Stimulated activated CD8-positive, alpha-beta memory T cell treated with anti-CD3 and anti-CD28 coated beads, Interleukin-2, amount 100 ng/mL, for 1 hour (primary cell): ENCODE measurements at places on chromosomes 1 and 21.

GRCh38 chr1:161182214-161182613, 4.9 kb upstream of the B4GALT3 start:
- DNase-seq, result peak; percentile 30

DNA sequence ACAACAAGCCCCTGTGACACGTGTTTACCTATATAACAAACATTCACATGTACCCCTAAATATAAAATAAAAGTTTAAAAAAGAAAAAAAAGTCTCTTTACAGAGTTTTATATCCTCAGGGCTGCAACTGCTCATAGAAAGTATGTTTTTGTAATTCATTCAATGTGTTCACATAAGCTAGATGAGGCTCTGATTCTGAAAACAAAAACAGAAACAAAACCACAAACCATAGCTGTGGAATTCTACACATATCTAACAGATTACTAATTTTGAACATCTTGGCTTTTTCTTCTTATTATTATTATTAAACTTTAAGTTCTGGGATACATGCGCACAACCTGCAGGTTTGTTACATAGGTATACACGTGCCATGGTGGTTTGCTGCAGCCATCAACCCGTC, 579.6 kb upstream of the ZRANB2 start:
- no peak for DNase-seq

DNA sequence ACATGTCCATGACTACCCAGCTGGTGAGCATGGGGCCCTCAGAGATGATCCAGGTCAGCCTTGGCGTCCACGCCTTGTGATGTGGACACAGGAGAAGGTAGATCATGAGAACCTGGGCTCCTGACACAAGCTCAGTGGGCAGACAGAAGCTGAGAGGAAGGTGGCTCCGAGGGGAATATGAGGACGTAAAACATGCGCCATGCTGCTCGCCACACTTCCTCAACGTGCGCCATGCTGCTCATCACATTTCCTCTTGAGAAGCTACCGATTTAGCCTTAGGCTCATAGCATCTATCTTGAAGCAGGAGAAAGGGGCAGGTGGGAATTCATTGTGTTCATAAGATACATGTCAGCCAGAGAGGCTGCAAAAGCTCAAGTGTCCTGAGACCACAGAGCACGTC, 176.9 kb downstream of the KAZN start:
- no peak for DNase-seq

GRCh38 chr1:178768423-178768822, 43.4 kb downstream of the RALGPS2 start:
- DNase-seq, result no peak

DNA sequence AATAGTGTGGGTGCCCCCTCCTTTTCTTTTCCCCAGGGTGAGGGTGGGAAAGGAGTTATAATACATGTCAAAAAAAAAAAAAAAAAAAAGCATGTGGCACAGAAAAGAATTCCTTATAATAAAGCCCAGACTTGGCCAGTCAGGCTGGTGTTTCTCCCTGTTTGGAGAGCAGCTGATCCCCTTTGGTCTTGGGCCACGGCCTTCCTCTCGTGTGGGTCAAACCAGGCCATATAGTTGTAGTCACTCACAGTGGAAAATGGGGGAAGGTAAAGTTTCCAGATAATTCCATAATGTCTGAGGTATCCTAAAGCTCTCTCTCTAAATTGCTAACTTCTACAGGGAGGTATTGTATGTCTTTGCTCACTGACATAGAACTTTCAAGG, 22.0 kb downstream of the CLIC6 start:
- no peak for DNase-seq

DNA sequence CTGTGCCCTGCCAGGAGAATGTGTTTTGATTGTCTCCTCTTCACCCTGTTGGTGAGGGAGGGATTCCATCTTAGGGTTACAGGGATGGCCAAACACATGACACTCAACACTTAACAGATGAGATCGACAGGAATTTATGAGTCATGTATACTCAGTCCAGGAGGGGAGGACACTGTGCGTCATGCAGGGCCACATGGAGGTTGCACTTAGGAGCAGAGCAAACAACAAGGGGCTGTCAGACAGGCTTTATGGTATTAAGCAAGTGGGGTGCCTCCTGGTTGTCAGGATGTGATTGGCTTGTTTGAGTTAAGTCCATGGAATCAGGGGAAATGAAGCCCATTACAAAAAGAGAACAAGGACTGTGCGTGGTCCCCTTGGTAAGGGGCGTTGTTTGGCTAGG, 26.9 kb downstream of the EDARADD start:
- no peak for DNase-seq

DNA sequence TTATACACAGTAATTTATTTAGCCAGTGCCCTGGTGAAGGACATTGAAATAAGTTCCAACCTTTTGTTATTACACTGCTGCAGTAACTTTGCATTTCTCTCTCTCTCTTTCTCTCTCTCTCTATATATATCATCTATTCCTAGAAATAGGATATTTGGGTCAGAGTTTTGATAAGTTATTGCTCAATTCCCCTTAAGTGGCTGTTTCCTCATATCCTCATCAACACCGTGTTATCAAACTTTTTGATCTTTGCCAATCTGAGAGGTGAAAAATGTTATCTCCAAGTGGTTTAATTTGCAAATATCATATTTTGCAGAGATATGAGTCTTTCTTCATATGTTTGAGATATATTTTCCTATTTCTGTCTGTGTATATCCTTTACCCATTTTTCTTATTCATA, 1.6 kb upstream of the SRSF4 start:
- no peak for DNase-seq

GRCh38 chr1:36148821-36149236, 457 bp downstream of the TRAPPC3 start:
- no peak for DNase-seq

DNA sequence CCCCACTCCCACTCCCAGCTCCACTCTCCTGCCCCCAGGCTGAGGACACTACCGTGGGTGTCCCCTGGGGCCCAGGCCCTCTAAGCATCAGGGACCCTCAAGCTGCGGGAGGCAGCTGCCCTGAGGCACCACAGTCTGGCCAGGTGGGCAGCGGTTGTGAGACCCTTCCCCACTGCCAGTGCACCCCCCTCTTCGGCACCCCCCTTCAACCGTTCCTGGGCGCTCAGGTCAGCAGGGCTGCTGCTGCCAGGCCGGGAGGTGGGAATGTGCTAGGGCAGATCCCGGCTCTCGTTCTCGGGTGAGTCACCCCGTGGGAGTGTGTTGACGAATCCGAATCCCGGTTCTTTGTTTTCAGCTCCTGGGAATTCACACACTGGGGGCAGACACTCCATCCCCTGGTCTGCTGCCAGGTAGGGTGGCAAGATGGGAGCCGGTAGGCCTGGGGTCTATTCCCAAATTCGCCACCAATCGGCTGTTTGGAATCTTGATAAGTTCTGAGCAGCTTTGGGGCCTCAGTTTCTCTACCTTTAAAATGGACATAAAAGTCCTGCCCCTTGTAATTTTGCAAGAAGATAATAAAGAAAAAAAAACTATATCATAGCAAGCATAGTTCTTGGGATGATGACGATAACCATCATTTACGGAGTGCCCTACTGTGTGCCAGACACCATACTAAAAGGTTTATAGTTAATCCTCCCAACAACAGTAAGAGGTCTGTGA, 28.5 kb upstream of the CASZ1 start:
- no peak for DNase-seq

DNA sequence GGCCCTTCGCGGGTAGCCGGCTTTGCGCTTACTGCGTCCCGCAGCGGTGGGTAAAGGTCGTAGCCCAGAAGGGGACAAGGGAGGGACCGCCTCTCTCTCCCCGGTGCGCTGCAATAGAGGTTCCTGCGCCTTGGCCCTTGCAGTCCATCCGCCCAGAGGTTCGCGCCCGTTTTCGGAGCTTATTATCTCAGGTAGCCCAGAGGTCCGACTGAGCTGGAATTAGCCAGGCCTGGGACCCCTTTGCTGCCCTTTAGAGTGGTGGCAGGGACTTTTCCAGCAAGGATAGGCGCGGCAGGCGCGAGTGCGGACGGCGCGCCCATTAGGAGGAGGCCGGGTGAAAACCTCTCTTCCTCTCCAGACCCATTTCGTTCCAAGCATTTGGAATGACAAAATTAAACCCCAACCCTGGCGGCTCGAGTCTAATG, 5.0 kb downstream of the LHX4 start:
- no peak for DNase-seq

DNA sequence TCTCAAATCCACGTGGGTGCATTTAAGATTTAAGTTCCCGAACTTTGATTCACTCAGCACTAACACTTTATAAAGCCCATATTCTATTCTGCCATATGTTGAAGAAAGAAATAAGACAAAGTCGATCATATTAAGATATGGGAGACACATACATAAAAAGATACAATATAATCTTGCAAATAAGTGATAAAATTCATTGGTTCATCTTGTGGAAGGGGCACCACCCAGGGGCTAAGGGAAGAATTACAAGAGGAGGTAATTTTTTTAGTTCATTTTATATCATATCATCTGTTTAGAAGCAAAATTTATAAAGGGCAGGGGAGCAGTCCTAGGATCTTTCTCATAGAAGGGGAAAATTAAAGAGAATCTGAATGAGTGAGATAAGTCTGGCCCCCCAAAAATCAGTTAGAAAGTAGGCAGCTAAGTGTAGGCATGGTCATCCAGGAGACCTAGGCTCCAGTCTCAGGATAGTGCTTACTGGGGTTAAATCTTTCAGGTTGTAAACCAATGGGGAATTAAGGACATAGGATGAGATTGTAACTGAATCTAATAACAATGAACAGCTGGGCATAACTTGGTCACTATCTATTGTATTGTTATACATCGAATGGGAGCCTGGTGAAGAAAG, 124.2 kb upstream of the L1TD1 start:
- DNase-seq, result no peak

DNA sequence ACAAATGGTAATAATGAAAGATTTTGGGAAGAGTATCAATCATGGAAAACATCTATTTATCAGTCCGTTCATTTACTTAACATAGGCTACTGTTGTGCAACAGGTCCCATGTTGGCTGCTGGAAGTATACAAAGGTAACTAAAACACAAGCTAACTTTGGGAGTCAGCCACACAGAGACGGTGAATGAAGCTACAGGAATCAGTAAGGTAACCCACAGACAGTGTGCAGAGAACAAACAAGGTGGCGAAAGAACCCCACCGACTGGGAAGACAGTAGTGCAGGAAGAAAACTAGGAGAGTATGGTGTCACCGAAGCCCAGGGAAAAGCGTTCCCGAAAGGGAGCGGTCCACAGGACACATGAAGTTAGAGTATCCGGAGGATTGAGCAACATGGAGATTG, 342.3 kb downstream of the SMYD3 start:
- no peak for DNase-seq
